ENCODE measurements at places on chromosomes 4 and X.

GRCh38 chr4:143514901-143515300, 1.4 kb downstream of the SMARCA5 start:
- DNase-seq, result no peak

DNA sequence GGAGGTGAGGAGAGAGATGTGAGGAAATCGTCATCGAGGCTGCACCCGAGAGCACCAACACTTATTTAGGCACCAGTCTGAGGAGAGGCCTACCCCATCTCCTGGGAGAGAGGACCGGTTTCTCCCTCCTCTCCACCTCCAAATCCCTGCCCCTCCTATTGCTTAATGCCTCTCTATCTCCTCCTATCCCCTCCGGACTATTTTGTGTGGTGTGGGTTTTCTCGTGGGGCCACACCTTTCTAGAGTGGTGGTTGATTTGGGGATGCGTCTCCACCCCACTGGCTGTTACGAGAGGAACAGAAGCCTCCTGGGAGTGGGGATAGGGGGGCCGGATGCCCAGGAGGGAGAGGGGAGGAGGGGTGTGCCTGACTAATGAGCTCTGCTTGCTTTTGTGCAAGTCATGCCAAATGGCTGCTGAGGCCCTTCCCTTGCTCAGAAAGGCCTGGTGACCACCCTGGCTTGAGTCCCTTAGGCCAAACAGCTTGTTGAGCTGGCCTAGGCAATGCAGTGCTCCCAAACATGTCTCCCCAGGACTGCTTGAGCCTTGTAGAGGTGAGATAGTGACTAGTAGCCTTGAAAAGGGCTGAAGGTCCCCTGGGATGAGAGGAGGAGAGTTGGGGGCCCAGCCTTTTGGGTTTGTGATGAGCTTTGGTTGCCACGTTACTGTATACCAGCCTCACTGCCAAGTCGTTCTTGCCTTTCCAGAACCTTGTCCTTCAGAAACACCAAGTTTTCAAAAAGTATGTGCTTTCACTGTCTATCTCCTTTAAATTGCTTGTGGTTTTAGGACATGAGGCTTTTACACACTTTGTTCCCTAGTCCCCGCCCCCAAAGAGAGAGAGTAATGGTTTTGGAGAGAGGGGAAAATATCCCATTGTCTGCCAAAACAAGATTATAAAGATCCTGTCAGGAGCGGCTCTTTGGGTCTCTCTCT, 1.2 kb downstream of the MSN start:
- peak; percentile 63 for DNase-seq

DNA sequence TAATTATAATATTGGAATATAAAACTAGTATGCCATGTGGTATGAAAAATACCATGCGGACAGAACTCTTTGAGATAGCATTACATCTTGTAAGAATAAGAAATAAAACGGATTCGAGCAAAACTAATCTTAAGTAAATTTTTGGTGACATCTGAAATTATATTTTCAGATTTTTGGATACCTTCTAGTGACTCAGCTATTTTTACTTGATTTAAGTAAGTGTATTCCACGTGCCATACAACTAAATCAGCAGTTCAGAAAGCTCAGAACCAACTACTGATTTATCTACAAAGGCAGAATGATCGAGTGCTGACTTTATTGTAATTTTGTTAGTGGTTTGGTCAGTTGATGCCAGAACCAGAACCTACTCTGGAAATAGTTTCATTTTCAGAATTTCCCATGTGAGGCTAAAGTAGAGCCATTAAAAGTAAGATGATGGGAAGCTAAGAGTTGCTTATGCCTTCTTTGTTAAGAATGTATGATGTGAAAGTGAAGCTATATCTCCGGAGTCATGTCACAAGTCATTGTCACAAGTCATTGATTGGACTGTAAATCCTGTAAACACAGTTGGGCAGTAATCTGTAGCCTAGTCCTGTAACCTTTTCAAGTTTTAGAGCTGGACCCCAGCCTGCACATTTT, 4.0 kb downstream of the ING2 start:
- no peak for DNase-seq

GRCh38 chr4:185564349-185564748, 29.0 kb upstream of the PDLIM3 start:
- no peak for DNase-seq

GRCh38 chrX:22110729-22111494, 78.8 kb downstream of the PHEX start:
- no peak for DNase-seq

DNA sequence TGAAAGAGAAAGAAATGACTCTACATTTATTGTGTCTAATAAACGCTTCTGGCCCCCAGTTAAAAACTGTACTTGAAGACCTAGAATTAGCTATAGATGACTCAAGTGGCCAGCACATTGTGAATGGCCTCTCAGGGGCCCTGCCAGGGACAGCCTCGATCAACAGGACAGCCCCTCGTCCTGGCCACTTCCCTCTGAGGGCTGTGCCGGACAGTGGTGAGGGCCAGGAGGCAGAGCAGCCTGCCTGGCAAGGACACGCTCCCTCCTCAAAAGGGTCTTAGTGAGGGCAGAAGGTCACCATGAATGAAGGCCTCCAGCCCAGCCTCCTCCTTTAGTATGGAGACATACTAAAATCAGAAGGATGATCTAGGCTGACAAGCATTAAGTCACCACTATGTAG, 16.5 kb downstream of the RNF212 start:
- DNase-seq, result no peak

DNA sequence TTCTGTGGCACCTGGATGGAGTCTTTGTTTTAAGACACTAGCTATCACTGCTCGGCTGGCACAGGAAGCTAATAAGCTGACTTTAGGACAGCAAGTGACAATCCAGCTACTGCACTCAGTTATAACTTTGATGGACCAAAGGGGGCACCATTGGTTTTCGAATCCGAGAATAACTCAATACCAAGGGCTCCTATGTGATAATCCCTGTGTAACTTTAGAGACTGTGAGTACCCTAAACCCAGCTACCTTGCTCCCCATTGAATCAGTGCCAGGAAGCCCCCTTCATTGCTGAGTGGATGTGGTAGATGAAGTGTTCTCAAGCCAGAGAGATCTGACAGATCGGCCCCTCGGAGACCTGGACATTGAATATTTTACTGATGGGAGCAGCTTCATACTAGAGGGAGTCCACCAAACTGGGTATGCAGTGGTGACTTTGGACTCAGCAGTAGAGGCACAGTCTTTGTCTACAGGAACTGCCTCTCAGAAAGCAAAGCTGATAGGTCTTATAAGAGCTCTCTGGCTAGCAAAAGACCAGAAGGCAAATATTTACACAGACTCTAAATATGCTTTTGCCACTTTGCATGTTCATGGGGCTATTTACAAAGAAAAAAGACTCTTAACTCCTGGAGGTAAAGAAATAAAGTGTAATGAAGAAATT, 35.5 kb upstream of the UGT2B7 start:
- DNase-seq, result no peak

DNA sequence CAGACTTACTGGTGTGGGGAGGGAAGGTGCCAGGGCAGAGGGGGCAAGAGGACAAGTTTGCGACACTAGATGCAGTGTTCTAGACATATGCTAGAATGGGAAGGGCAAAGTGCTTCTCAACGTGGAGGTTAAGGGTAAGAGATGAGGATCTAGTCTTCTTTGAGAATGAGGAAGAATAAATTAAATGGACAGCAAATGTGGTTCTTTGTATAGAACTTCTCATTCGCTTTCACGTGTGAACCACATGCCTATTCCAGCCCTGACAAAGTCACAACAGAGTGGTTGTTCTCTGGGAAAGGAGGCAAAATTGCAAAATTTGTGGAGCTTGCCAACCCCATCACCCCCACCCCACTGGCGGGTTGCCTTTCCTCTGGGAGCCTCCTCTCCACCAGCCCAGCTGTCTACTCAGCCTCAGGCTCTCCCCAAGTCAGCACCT, 1.5 kb upstream of the ANXA5 start:
- DNase-seq, result no peak

DNA sequence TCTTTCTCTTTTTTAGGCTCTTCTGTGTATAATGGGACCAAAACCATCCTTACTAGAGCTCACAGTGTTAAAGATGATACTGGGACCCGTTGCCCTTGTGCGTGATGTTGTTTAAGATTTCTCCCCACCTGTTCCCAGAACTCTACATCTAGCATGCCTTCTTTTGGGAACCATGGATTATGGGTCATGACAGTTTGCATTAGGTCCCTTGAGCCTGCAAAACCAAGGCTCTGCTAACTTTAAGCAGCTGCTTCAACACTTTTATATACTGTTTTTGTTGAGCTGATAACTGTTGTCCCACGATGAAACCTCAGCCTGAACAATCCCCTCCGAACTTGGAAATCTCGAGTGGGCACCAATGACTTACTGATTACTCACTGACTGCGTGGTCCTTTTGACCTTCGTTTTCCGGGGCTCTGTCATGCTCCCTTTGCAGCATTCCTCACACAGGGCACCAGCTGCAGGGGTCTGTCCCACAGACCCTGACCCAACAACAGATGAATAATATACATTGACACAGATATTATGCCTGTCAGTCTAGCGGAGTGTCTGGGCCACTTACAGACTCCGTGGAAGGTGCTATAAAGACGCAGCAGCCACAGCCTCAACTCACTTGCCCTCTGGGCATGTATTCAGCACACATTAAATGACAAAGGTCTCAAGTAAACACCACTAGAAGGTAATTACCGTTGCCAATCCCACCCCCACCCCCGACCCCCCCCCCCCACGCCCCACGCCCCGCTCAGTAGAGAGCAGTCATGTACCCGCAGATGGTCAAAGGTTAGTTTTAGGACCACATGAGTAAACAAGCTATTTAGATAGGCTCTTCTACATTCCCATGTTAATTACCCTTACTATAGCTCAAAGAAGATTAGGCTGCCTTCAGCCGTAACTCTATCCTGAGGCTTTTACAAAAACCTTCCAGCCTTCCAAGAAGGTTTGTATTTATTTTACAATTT, 162.0 kb upstream of the WDFY3 start:
- DNase-seq, result no peak

GRCh38 chr4:5052204-5052702, 973 bp downstream of the STK32B start:
- no peak for DNase-seq

DNA sequence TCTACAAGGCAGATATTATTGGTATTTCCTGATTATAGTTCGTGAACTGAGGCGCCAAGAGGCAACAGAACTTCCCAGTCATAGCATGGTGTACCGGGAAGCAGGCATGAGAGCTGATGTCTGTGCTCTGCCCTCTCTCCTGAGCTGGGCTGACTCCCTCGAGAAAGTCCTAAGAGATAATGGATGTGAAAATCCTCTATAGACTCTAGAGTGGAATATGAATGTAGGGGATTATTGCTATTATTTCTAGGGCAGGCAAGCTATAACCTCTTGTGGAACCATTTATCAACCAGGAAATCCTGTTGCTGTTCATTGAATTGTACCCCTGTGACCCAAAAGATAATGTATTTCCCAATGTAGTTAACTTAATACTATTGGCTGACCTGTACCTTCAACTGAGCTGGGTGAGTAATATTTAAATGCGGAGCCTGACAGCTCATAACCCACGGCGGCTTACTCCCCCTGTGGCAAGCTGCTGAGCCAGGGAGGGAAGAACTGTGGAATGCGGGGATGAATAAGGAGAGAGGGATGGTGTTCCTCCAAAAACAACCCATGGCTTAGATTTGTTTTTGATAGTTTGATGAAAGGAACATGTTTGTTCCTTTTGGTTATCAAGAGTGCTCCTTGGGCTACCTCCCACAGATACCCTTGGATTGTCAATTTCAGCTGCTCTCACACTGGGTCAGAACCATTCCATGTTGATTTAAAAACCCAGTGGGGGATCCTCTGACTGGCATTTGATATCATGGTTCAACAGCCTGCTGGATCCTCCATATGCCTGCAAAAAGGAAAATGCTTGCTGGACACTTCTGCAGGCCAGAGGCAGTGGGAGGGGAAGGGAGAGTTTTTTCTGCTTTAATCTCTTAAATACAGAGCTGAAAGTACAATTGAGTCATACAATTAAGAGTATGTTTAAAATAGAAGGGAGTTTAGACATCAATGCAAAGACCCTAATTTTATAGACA, 339.0 kb upstream of the BOD1L1 start:
- no peak for DNase-seq

- no peak for DNase-seq
These were observed 51.4 kb upstream of the GUCY1A1 start for GRCh38 chr4:155615081-155615887.

GRCh38 chr4:11732155-11732554, 303.5 kb upstream of the HS3ST1 start:
- no peak for DNase-seq

DNA sequence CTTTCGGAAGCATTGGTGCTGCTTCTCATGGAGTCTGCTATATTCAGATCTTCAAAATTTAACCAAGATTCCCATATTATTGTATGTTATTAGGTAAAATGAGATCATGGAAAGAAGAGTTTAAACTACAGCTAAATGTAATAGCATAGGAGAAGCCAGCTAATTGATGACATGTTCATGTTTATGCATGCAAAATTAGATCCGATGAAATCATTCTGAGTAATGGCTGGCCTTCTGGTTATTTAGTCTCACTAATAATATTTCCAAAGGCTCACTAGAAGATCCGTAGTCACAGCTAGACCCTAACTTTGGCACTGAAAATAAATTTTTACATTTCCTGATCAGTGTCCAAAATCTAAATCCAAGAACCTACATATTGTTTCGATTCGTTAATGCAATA, 19.8 kb upstream of the PHKA2 start:
- no peak for DNase-seq

DNA sequence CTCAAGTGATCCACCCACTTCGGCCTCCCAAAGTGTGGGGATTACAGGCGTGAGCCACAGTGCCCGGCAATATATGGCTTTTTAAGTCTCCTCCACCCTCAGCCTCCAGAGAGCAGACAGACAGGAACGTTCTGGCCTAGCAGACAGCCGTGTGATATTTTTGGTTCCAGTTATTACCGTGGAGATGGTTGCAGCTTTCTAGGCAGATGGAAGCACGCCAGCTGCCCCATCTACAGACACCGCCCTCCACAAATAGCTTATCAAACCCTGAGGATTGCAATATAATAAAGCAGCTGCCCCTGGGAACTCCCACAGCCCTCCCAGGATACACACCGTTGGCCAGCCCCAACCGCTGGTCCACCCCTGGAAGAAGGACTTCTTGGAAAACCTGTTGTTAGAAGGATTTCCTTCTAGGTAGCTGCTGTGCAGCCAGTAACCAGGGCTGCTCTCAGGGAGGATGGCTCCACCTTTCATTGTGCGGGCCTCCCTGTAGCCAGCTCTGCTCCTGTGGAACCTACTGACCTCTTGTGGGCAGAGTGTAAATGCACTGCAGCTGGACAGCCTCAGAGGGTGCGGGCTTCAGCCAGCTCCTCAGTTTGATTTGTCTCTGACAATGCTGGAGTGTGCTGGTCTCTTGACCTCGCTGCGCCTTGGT, 44.0 kb downstream of the SLC25A5 start:
- DNase-seq, result peak; percentile 23

GRCh38 chrX:134646691-134647090, 11.6 kb downstream of the PLAC1 start:
- no peak for DNase-seq

- no peak for DNase-seq
These were observed 1314.7 kb downstream of the FSTL5 start for GRCh38 chr4:160848901-160849760.

GRCh38 chr4:7581477-7581876, 146.7 kb upstream of the PSAPL1 start:
- DNase-seq, result no peak

Data from CD4-positive, alpha-beta T cell treated with Interleukin-21 for 1 hour (primary cell).